ENCODE measurements at places on chromosomes 6 and 20.

- DNase-seq = no peak
Measured at GRCh38 chr20:8952721-8953120, 116.2 kb upstream of the PLCB4 start.

DNA sequence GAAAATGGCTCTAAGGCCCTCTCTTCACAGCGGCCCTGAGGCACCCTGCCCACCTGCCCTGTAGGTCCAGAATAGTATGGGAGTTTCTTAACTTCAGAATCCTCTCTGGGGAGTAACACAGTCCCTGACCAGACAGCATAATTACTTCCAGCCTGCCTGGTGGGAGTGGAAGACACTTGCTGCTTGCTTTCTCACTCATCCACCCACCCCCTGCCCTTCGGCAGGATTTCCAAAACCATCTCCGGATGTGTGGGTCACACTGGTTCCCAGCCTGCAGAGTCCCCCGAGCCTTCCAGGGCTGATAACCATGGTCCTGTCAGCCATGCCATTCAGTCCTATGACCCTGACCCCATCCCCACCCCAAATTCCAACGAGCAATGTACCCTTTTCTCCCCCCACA lies 5.4 kb downstream of the SLC29A1 start:
- DNase-seq = no peak

DNA sequence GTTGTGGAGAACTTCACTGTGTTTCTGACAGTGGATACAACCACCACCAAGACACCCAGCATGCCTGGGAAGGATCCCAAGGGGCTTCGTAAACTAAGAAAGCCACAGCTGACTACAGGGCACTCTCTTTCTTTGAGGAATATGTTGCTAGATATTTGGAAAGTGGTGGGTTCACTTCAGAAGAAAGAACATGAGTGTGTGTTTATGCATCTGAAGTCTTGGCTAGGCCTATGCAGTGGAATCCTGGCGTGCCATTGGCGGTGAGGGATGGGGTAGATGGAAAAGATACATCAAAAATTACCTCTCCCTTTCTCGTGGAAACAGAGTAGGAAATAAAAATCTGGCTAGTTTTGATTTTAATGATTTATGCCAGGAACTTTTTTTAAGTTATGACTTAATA lies 187.7 kb downstream of the PDE7B start:
- no peak for DNase-seq

DNA sequence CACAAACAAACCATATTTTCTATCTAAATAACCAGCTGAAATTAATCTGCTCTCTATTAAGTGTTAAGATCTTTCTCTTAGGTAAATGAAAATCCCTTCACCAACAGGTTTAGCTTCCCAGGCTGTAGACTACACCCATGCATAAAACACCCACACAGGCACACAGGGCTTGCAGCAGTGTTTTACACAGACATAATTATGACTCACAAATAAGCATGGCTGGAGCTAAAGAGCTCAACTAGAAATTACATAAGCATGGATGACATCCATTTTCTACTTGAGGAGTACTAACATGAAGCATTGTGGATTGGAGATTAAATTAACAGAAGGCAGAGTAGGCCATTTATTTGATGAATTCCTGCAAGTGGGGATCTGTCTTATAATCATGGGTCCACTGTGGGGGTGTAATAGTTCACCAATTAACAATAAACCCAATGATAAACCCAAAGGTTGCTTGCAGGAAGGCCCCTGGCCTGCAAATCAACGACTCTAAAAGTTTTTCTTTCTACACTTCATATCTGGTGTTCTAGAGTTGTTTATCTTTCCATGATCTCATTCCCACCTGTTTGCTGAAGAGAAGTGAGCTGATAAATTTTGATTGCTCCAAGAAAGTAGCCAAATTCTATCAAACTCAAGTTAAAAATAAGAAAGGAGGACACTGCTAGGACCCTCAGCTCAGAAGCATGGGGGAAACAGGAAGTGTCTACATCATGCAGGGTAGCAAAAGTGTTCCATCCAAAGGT lies 33.8 kb upstream of the E2F3 start:
- DNase-seq = no peak

GRCh38 chr6:5537132-5537531 lies 275.8 kb downstream of the FARS2 start:
- no peak for DNase-seq

DNA sequence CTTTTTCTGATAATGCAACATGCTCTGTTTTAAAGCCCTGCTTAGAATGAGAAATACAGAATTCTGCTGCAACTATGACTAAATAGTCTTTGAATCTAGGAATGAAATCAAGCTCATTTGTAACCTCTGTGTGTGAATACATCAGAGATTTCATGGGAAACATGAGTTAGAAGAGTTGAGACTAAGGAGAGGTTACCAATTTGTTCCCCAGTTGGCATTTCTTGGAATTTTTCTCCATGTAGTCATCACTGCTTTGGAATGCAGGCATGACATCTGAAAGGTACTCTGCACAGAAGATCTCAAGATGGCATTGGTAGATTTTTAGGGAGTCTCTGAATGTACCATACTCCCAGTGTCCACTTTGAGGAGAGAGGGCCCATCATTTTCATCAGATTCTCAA lies 237.2 kb downstream of the TFAP2A start:
- DNase-seq = no peak

- DNase-seq = no peak
Measured at GRCh38 chr6:116019428-116019827, 41.3 kb downstream of the FRK start.

GRCh38 chr6:170012037-170012330 lies 260.6 kb downstream of the ERMARD start:
- no peak for DNase-seq

DNA sequence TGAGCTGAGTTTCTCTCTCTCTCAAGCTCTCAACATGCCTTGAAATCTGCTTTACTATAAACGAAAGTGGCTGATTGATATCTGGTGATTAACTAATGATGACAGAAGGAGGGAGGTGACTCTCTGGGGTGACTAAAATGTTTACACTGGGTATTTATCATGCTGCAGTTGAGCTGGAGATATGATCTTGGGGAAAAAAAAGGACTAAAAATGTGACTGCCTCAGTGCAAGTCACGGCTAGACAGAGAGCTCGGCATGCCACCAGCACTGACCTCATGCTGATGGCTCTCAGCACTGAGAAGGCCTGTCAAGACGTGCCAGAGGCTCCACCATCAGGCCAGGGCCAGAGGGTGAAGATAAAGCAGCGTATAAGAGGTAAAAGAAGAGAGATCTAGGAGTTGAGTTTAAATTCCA lies 103.1 kb upstream of the SPACA1 start:
- peak; percentile 90 for DNase-seq

- no peak for DNase-seq
Measured at GRCh38 chr6:121826156-121826810, 390.8 kb downstream of the GJA1 start.

- DNase-seq = no peak
Measured at GRCh38 chr6:154673919-154674318, 59.3 kb upstream of the SCAF8 start.

DNA sequence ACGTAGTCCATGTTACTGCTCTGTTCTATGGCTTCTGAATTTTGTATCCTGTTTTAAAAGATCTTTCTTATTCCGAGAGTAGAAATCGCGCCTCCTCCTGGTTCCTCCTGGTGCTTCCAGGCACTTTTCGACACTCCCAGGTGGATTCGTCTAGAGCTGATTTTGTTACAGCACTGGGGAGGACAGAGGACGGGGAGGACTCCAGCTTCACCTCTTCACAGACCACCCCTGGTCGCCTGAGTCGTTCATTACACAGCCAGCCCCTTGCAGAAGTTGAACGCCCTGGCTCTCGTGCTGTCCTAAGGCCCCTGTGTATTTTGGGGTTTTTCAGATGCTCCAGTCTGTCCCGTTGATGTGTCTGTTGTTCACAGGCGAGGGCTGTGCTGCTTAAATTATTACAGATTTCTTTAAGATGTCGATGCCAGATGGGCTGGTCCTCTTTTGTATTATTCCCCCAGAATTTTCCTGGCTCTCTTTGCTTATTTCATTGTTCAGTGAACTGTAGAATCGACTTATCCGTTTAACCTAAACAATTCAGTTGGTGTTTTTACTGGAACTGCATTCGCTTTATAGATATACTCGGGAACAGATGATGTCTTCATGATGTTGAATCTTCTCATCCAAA lies 30.5 kb downstream of the COL20A1 start:
- no peak for DNase-seq

DNA sequence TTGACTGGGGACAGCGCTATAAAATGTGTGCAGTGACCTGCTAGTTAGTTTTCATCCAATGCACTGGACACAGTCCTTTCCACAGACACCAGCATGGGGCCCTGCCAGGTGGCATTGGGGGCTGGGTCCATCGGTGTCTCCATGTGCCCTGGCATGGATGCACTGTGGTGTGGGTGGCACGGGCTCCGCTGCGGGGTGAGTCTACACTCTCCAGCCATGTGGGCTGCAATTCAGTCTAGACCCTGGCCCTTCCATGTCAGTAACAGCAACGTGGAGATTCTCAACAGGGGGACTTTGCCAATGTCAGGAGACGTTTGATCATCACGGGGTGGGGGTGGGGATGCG lies 100.0 kb downstream of the RAMACL start:
- DNase-seq = no peak

DNA sequence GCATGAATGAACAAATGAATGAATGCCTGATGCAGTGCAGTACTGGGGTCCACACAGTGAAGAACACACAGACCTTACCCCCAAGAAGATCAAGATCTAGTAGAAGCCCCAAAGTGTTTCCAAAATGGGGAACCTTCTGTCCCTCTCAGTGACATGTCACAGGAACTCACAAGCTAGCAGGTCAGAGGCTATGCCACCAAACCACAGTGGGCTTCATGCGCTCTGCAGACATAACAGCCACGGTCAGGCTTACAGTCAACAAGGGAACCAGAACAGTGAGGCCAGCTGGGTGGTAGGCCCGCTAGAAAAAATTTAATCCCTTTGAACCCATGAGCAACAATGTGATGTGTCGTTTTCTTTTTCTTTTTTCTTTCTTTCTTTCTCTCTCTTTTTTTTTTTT lies 20.2 kb upstream of the ARFGEF2 start:
- DNase-seq = no peak

GRCh38 chr6:150971219-150971618 lies 105.7 kb downstream of the MTHFD1L start:
- no peak for DNase-seq

DNA sequence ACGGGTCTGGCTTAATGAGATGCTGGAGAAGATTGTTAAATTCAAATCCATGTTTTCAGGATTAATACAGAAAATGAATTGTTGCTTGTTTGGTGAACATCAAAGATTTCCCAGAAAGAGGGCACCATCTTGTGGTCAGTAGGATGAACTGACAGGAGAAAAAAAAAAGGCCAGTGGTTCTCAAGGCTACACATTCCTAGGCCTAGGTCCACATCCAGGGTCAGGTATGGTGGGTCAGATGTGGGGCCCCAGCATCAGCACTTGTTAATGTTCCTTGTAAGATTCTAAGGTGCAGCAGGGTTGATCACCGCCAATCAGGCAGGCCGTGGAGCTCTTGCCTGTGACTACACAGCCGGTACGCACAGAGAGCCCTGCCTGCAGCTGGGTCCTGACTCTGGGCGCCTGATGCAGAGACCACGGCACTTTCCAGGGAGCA lies 34.0 kb upstream of the FOXO3 start:
- DNase-seq = no peak

DNA sequence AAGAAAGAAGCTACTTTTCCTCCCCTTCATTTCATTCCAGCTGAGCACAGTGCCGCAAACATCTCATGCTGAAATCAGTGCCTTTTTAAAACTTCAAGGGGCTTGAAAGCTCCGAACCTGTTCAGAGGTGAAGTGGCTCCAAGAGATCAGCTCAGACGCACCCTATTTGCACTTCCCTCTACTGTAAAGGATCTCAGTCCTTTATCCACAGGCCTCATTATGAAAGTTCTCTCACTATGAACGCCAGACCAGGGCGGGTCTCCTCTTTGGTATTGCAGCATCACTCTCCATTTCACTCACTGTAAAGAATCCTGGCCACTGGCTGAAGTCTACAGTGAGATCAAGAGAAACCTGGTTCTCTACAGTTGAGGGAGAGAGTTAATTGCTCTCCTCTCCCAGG lies 232.7 kb upstream of the POU3F2 start:
- no peak for DNase-seq

- no peak for DNase-seq
Measured at GRCh38 chr6:4727671-4728435, 48.4 kb upstream of the CDYL start.

GRCh38 chr6:56833127-56833791 lies 121.6 kb upstream of the BEND6 start:
- DNase-seq = no peak

GRCh38 chr20:40431611-40432010 lies 257.4 kb downstream of the MAFB start:
- no peak for DNase-seq

GRCh38 chr20:41110930-41111577 lies 26.3 kb upstream of the PLCG1 start:
- DNase-seq = no peak

GRCh38 chr6:123393331-123393730 lies 243.4 kb downstream of the TRDN start:
- DNase-seq = no peak

- DNase-seq = no peak
Measured at GRCh38 chr20:38940644-38941043, 14.4 kb downstream of the FAM83D start.

DNA sequence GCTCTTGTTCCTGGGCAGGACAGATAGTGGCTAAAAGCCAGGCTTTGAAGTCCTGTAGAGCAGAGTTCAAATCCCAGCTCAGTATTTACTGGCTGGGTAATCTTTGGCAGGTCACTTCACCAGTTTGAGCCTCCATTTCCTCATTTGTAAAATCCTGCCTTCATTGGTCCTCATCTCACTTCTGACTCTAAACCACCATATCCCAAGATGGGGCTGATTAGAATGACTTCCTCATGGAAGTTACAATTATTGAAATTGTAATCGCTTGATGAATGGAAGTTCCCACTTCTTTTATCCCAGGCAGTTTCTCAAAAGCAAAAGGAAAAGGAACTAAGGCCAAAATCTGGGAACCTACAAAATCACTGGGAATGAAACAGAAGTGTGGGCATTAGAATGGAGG lies 35.9 kb upstream of the B4GALT5 start:
- DNase-seq = no peak

- DNase-seq = no peak
Measured at GRCh38 chr20:21301940-21302663, 1.0 kb upstream of the XRN2 start.

DNA sequence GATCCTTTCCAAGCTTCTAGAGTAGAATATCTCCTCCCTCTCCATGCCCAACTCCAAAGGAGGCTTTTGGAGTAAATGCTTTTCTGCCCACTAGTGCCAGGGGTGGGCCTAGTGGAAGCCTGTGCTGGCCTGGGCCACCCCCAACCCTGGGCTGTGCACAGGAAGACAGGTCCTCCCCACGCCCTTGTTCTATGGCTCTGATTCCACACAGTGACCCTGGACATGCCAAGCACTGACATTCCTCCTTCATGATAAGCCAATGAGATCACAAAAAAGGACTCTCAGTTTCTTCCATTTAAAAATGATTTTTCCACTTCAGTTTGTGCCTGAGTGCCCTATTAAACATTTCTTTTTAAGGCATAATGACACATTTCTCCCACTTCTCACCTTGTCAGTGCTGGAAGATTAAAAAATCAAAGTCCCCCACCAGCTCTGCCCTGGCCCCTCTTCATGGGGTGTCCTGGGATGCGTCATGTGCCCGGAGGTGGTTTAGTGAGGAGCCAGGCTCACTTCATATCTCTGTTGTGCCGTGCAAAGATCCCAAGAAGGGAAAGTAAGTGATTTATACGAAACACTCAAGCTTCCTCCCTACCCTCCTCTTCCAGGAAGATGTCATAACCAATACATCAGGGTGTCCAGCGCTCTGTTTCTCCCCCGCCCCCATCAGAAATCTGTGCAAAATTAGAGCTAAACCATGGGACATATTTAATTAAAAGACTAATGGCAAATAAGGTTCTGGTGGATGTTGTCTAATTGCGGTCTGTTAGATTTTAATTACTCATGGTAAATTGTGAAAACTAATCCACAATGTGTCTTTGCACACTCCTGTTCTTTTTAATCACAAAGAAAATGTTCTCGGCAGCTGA lies 255.0 kb downstream of the NRN1 start:
- DNase-seq = no peak
